ENCODE measurements at places on chromosomes 4 and X.

GRCh38 chr4:38572793-38573192, 91.2 kb upstream of the KLF3 start:
- no peak for DNase-seq

GRCh38 chr4:57314636-57315035, 204.5 kb upstream of the IGFBP7 start:
- DNase-seq = no peak

DNA sequence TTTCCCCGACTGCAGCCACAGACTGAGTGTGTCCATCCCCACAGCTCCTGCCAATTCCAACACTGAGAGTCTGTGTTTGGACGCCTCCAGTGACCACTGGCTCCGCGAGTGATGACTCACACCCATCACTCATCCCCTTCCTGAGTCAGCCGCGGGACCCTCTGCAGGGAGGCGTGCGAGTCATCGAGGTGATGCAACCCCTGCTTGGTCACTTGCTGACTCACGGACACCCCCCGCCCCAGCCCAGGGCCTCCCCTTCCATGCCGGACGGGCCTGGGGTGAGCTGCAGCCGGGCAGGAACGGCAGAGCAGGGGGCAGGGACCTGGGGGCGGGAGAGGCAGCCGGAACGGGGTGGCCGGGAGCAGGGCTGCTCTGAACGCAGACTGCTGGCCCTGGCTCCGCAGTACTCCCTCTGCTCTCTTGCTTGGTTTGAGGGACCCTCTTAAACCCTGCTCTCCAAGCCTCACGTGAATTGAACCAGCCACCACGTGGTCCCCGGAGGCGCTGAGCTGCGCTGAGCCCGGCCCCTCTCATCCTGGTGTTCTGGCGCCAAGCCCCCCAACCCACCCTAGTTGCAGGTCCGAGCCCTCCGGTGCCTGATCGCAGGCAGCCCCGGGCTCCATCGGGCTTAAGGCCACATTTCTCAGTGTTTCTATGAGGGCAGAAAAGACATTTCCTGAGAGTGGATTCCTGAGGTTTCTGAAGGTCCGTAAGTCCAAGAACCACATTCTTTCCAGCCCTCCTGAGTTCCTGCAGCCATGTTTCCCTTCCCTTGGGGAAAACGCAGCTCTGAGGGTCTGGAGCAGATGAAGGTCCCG, 32.4 kb downstream of the FGFRL1 start:
- DNase-seq = no peak

DNA sequence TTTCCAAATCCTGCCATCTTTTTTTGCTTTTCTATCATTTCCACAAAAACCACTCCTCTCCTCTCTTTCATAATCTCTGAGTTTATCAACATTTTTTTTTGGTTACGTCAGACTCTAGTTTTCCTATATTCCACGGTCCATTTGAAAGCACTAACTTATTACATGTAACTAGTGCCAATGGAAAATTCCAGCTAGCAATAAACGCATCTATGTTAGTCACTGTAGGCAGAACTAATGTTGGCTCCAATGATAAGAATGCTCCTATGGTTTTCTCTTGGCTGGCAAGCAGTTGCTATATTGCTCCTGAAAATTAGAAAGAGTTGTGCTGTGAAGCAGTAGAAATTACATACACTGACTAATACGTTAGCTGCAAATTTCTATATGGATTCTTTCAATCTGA, 634.6 kb upstream of the FTHL17 start:
- DNase-seq = no peak

DNA sequence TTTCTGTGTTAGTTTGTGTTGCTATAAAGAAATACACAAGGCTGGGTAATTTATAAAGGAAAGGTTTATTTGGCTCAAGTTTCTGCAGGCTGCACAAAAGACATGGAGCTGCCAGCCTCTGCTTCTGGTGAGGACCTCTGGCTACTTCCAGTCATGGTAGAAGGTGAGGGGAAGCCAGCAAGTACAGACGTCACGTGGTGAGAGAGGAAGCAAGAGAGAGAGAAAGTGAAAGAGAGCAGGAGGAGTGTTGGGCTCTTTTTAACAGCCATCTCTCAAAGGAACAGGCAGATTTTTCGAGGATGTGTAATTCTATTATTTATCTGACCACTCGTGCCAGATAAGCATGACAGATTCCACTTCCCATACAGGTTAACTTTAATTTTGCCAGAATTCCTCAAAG, 1199.1 kb downstream of the ADGRL3 start:
- DNase-seq = no peak

GRCh38 chr4:164731827-164732474, 22.0 kb upstream of the SMIM31 start:
- DNase-seq = peak; percentile 21

DNA sequence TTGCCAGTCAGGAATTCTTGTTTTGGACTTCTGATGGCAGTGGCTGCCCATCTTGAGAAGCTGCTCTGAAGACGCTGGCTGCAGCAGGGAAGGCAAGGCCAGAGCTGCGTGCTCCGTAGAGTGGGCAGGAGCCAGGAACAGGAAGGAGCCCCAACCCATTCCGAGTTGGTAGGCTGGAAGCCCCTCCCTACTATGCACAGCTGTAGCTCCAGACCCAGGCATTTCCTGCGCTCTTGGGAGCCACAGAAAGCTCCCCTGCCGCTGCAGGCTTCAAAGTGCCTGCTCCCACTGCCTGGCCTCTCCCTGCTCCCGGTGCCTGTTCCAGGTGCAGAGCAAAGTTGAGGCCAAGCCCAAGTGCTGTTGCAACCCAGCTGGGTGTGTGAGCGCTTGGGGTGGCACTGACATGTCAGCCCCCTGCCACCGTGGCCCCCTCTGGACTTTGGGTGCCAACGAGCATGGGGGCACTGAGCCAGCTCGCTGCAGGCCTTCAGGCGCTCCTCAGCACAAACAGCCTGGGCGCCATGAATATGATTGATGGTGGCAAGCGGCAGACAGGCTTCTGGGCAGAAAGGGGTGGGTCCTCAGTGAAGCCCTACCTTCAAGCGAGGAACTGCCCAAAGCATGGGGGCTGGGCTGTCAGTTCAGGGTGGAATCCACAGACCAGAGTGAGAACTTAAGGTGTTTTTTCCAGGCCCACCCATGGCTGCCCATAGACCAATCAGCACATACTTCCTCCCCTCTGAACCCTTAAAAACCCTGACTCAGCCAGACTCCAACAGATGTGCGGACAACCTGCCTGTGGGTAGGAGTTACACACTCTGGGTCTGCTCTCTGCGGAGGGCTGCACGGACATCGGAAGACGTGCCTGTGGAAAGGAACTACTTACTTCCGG, 677.2 kb upstream of the INTU start:
- DNase-seq = no peak

GRCh38 chrX:39320165-39320564, 518.9 kb downstream of the MID1IP1 start:
- DNase-seq = no peak

- DNase-seq = no peak
Measured at GRCh38 chrX:7435822-7436221, 287.9 kb upstream of the PUDP start.

GRCh38 chrX:12496343-12496742, 294.9 kb upstream of the PRPS2 start:
- no peak for DNase-seq

GRCh38 chr4:54446581-54446980, 211.2 kb upstream of the KIT start:
- no peak for DNase-seq

DNA sequence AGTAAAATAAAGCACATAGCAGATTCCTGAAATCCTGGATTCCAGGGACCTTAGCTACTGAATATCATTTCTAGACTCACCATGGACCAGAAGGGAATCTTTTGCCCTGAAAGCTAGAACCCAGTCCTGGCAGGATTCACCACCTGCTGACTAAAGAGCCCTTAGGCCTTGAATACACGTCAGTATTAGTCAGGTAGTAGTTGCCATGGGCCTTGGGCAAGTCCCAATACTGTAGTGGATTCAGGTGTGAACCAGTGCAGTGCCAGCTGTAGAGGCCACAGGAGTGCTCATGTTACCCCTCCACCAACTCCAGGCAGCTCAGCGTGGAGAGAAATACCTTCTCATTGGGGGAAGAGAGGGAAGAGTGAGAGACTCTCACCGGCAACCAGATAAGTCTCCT, 64.1 kb upstream of the UBQLN2 start:
- DNase-seq = no peak

DNA sequence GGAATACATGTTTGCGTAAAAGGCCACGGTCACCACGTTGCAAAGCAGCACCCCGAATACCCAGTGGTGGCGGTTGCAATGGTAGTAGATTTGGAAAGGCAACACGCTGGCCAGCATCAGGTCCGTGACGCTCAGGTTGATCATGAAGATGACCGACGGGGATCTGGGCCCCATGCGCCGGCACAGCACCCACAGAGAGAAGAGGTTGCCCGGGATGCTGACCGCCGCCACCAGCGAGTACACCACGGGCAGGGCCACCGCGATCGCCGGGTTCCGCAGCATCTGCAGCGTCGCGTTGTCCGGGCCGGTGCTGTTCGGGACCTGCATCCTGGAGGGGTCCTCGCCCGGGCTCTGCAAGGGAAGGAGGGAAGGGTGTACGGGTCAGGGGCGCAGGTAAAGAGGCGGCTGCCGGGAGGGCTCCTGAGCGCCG, 13.5 kb upstream of the ASMTL start:
- DNase-seq = no peak

DNA sequence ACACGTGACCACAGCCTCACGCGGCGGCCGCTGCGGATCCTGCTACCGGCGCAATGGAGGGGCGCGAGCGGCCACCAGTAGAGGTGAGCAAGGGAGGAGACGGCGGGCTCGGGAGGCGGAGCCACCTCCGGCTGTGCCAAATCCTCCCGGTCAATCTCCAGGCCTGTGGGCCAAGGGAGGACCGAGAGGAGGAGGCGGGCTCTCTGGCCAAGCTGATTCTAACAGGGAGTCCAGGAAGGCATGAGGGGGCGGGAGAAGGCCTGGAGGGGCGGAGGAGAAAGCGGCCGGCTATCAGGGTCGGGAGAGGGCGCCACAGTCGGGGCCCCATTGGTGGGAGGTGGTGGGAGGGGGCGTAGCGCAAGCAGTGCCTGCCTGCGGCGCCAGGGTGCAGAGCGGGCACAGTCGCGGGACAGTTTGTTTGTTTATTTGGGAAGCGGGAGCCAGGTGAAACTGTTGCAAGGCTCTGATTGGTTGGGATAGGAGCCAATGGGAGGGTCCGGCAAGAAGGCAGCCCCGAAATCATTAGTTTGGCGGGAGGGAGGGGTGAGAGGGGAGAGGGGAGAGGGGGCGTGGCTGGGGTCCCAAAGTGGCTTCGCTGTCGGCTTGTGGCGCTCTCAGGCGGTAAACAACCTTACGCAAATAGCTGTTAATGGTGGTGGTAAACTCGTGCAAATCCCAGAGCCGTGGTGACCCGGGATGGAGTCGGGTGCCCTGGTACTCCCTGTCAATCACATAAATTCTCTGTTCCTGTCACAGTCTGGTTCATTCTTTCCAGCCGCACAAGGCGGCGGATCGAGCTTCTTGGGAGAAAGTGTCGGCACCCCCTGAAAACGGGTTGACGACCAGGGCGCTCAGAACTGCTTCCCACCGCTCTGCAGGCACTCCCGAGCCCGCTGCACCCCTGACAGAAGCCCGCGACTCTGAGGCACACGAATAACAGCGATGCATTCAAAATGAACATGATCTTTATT, at the start of gene IRS4:
IRS4 (minus strand) TSS at position 55 of the 971 bp plus-strand sequence.
- no peak for DNase-seq

GRCh38 chrX:130165703-130166502, at the start of gene AIFM1:
AIFM1 (minus strand) TSS chrX:130165841; CDS start chrX:130165656, 185 bp downstream.
- DNase-seq = peak; percentile 70

DNA sequence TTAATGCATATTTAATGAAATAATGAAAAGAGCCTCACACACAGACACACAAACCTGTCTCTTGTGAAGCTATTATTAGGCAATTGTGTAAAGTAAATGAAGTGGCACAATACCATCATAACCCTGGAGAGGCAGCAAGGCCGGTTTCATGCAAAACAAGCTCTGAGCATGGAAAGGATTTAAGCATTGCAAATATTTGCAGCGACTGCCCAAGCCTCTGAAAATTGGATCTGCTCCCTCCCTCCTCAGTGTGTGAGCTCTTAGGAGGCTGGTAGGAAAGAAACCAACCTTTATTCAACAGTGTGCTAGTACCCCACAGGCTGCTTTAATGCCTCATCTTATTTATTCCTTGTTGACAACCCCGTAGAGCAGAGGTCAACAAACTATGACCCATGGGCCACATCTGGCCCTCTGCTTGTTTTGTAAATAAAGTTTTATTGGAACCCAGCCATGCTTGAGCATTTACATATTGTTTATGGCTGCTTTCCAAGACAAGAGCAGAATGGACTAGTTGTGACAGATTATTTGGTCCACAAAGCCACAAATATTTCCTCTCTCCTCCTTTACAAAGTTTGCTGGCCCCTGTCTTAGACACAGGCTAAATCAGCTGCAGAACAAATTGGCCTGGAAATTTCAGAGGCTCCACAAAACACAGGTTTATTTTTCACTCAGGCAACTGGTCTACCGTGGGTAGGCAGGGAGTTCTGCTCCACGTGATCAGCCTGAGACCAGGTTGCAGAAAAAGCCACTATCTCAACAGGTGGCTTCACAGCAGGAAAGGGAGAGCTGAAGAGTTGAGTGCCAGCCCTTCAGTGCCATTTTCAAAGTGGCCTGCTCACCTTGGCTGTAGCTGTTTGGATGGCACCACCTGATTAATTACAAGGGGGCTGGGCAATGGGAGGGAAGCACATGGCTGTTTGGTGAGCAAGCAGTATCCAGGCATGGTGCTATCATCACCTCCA, 16.8 kb downstream of the RS1 start:
- DNase-seq = no peak

- DNase-seq = no peak
Measured at GRCh38 chr4:151356510-151356909, 31.1 kb upstream of the SH3D19 start.

DNA sequence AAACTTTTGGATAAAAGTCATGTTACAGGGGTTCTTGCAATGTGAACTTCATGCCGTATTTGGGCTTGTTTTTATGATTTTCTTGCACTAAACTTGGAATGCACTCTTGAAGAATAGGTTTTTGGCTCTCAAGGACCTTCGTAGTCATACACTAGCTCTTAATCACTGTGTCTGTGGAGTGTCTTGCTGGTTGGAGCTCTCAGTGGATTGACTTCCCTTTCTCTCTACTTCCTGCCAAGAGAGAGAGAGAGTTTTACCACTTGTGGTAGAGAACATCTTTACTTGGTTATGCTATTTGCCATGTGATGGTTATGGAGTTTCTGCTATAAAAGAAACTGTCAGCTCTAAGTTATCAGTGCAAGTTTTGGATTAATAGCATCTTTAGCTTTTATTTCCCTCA, 112.4 kb downstream of the BMPR1B start:
- no peak for DNase-seq

GRCh38 chrX:16658284-16658683, 8.3 kb downstream of the S100G start:
- DNase-seq = no peak

DNA sequence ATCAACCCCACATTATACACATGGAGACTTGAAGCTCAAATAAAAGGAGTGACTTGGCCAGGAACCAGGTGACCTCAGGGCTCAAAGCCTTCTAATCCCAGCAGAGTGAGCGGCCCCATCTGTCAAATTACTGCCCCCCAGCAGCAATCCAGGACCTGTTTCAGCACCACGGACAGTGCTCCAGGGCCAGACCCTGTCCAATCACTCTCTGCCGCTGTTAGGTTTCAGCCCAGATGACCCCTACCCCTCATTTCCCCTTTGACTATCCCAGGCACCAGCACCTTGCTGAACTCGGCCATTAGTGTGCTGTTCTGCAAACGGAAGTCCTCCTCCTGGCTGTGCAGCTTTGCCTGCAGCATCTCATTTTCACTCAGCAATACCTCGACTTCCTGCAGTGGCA, 5.1 kb downstream of the GRIPAP1 start:
- no peak for DNase-seq

GRCh38 chr4:87465739-87466366, 43.5 kb downstream of the NUDT9 start:
- no peak for DNase-seq
